GF-D8 (cell line): ENCODE measurements at places on chromosomes 5 and 9.

- DNase-seq = no peak
These were observed 359.4 kb downstream of the ENC1 start for GRCh38 chr5:74281166-74281565.

DNA sequence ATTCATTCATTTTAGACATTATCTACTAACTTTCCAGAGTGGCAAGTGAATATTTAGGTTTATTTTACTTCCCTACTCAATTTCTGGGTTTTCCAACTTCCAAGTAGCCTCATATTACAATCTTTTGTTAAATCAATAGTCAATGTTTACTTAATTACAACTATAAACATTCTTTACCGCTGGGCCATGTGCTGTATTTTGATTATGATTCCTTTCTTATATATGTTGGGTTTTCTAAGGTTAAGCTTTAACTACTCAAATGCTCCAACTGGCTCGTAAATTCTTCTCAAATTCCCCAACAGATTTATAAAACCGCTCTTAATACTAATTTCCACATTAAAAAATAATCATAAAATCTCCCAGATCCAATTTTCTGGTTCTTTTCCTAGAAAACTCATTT is 110.1 kb upstream of the ABCA1 start:
- DNase-seq = no peak

DNA sequence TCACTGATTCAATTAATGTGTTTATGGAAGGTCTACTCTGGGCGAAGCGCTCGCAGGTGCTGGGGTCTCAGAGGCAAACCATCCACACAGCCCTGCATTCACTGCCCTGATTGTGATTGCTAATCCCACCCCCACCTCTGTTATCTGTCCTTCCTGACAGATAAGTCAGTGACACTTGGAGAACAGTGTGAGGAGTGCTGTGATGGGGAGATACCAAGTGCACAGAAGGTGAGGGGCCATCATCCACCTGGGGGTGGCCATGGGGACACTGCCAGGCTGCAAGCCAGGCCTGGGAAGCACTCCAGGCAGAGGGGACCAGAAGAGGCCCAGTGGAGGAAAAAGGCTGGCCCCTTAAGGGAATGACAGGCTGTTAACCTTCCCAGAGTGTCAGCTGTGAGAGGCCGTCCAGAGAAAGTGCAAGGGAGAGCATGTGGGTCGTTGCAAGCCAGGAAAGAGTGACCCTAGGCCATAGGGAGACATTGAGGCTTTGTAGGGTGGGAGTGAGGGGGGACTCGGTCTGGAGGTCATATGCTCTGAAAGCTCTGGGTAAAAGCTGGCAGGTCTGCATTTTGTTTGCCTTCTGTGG is 18.0 kb downstream of the IL9 start:
- DNase-seq = no peak

DNA sequence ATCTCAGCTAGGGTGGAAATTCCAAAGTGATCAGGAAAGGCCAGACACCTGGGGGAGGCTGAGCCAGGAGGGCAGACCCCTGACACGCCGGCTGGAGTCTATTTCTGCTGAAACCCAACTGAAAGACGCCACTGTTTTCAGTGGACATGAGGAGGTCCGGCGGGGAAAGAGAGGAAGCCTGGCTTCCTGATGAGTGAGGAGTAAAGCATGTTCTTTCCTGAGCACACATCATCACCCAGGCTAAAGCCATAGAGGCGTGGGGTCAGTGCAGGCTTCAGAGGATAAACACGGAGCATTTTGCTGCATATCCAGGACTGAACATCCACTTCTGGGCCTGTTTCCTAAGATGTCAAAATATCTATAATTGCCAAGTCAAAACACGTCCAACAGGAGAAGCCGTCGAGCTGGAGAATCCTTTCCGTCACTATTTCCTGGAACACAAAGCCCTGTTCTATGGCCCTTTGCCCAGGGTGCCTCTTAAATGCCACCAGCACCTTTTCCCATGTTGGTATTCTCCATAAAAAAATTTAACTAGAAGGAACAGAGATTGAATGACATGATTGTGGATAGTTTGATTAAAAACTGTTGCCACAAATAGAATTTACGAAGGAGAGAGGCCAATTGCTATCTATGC is 597.9 kb upstream of the ADAMTS16 start:
- no peak for DNase-seq

DNA sequence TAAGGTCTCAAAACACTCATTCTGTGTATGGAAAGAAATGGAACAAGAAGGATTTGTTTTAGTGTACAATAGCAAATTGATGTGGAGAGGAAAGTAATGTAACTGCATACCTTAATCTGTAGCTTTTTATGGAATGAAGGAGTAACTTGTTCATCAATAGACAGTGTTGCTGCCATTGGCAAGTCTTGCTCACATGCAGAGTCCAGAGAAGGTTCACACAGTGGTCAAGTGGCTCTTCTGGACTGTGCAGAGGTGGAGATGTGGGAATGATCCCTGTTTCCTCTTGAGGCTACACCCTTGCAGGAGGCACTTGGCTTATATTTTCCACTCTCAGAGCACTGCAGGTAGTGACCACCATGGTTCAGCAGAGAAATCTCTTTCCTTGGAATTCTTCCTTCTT is 132.9 kb upstream of the ANKH start:
- no peak for DNase-seq
